ENCODE measurements at places on chromosomes 4 and X. TPM values are rescaled to one million over a fixed set of nuclear protein-coding genes. Genes with fewer than 3 reads are reported as not detected.
A peak's percentile ranks its signal among the peaks of the same experiment; 100 is the strongest.

DNA sequence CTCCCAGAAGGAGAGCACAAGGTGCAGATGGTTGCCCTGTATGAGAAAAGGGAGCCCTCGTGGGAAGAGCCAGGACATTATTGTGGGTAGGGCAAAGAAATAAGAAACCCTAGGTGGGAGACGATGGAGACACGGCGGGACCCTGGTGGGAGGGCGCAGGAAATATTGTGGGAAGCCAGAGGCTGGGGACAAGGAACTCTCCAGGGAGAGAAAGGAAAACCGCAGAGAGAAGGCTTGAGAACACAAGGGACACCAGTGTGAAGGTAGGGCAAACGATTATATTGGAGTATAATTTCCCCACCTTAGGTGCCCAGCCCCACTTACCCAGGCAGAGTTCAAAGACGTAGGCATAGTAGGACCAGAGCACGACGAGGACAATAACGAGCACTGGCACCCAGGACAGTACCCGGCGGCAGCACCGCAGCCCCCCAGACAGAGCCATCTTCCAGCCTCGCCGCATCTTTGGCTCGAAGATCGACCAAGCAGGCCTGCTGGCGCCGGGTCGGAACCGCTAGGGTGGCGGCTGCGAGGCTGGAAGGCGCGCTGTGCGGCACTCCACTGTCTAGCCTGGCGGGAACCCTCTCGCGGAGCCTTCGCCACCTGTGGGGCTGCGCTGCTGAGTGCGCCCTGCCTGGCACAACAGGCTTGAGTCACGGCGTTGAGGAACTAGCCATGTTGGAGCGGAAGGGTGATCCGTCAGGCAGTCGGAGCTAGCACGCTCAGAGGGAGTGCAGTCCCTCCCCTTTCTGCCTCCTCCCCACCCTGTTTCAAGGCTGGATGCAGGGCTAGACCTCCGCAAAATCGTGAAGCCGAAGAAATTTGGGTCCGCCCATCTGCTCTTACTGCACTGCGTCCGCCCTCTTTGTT lies at the start of gene ZDHHC15:
Gene ZDHHC15, minus strand, starts transcription at position 473 of the 867 bp plus-strand sequence. Its CDS starts 13 bp downstream, at position 460.
- peak; percentile 59 for DNase-seq

- DNase-seq: no peak
Measured at GRCh38 chr4:88189881-88190585, 31.6 kb upstream of the ABCG2 start.

DNA sequence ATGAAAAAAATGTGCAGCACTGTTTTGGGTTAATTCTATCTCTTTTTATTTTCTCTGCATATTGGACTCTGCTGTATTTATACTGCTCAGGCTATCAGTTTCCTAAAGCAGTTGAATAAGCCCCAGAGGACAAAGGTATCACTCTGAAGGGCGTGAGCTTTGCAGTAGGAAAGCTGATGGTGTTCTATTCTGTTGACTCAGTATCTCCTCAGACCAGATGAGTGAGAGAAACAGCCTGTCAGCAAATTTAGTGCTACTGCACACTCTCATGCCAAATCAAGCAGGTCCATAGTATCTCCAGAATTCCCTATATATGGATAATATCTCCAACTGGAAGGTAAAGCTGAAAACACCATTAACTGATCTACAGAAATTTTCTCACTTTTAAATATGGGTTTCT lies 132.3 kb upstream of the UGT8 start:
- DNase-seq: no peak

- no peak for DNase-seq
Measured at GRCh38 chrX:132409780-132410556, 78.9 kb downstream of the MBNL3 start.

DNA sequence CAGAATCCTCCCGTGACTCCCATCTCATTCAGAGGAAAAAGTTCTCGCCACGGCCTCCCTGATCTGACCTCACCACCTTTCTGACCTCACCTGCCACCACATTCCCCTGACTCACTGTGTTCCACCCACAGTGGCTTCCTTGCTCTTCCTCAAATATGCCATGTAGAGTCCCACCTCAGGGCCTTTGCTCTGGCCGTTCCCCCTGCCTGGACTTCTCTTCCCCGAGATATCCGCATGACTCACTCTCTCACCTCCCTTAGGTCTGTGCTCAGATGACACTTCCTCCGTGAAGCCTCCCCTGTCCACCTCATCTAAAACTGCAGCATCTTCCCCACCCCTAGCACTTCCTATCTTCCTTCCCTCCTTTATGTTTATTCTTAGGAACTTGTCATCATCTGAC lies 7.2 kb upstream of the TSPYL2 start:
- DNase-seq: no peak

GRCh38 chrX:39726771-39727170 lies 371.0 kb downstream of the BCOR start:
- DNase-seq: no peak

GRCh38 chr4:182582245-182582644 lies 334.9 kb downstream of the DCTD start:
- no peak for DNase-seq

DNA sequence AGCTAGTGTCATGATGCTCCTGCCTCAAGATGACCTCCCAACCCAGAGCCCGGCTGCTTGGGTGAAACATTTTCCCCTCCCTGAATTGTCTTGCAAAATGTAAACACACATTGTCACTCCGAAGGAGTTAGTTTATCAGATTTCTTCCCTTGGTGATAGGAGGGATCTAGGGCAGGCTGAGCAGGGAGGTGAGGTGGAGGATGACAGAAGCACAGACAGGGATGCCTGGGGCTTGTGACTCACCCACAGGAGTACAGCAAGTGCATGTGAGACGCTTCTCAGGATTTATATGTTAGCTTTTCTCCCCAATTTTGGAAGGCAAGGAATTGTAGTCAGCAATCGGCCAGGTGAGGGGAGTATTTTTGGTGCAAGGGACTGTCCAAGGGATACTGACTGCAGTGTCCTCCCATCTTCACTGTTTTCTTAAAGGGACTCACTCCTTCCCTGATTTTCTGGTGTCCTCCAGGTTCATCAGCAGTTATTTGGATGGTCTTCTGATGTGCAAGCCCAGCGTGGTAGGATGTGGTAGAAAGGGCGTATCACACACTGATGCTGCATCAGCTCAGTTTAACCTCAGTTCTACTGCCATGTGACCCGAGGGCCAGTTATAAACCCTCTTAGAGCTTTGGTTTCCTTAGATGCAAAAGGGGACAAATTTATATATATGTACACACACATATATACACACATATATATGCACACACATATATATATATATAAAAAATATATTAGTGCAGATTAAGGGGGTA lies 46.2 kb upstream of the IGFBP7 start:
- no peak for DNase-seq

GRCh38 chrX:11778230-11778629 lies 20.2 kb downstream of the MSL3 start:
- DNase-seq: no peak

- DNase-seq: no peak
Measured at GRCh38 chr4:46508216-46508615, 118.3 kb upstream of the GABRA2 start.

DNA sequence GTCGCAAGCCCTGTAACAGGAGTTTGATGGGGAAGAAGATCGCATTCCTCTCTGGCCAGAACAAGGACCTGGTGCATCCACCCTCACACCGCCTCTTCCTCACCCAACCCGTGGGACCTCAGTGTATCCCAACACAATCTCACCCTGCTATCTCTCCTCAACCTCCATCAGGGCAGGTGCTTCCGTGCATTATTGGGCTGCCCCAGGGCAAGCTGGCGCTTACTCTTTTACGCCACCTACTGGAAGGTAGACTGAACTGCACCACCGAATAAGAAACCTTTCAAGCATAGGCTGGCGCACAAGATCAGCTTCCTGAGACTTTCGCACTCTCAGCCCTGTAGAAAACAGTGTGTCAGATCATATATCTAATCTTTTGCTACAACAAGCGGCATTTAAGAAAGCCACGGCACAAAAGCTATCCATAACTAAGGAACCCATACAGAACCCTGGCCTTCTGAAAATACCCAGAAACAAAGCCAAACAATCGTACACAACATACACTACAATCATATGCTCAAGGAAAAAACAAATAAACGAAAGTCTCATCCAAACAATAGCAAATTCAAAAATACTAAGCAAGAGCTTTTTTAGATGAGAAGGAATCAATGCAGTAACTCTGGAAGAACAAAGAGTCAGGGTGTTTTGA lies 209.3 kb downstream of the UGT8 start:
- no peak for DNase-seq

DNA sequence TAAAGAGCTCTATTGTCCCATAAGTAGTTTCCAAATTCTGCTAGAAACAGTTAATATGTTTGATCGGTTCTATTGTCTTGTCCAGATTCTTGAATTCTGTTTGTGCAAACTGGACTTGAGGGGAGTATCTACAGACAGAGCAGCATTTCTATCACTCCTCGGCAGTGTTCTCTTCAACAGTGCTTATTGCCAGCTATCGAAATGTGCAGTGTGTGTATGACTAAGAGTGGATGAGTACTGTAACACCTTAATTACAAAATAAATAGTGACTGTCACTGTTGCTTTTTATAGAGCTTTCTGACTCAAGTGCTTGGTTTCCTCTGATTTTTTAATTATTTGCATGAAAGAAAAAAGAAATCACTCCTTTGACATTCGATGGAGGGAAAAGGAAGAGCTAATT lies 274.6 kb downstream of the RPA4 start:
- no peak for DNase-seq

GRCh38 chr4:128840711-128841318 lies 31.3 kb downstream of the JADE1 start:
- DNase-seq: no peak

GRCh38 chr4:55931833-55932232 lies 16.9 kb upstream of the CEP135 start:
- no peak for DNase-seq

GRCh38 chr4:3044870-3045819 lies 29.2 kb downstream of the HTT-AS start:
- DNase-seq: no peak

DNA sequence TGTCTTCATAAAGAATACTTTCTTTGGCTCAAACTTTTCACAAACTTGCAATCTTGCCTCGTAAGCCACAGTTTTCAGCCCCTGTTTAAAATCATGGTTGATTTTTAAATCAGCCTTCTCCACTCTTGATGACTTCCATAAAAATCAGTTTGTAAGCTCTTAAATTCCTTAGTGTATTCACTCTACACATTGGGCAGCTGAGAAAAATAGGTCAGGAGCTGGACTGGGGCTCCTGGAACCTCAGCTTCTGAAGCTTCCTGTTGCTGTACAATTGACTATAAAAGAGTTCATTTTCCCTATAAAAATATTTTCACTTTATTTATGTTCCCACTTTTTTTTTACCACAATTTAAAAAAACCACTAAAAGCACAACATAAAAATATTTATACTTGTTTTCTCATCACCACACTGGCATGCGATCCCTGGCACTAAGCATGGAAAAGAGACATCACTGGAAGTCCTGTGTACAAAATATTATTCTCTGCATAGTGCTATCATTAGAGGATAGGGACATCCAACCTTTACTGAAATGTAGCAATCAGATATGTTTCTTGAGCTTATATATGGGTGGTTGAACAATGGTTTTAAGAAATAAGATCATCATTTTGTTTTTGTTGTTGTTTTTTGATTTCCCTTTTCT lies 345.7 kb downstream of the FBXO8 start:
- DNase-seq: no peak

DNA sequence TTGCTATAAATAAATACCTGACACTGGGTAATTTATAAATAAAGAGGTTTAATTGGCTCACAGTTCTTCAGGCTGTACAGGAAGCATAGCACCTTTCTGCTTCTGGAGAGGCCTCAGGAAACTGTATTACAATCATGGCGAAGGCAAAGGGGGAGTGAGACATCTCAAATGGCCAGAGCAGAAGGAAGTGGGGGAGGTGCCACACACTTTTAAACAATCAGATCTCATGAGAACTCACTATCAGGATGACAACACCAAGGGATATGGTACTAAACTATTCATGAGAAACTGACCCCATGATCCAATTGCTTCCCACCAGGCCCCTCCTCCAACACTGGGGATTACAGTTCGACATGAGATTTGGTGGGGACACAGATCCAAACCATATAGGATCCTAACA lies 11.7 kb upstream of the TCEAL9 start:
- no peak for DNase-seq

DNA sequence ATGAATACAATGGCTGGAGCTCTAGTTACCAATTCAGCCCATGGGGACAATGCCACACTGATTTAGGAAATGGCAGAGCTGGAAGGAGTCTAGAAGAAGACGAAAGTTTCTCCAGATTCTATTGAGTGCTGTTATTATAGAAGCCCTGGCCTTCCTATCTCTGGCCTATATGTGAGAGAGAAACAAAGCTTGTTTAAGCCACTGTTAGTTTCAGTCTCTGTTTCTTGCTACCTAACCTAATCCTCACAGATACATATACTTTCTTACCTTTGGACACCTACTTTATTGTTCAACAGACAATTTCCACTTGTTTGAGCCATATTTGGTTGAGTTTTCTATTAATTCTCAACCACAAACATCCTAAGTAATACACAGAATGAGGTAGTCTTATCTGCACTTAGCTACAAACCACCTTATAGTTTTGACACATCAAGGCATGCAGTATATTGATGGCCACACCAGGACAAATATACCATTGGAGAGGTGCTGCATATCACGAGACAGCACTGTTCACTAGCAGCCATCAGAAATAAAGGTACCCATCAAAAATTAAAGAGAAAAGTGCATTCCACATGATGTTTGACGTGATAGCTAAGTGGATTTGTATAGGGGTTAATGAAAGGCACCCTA lies 190.2 kb downstream of the SMIM20 start:
- DNase-seq: no peak

- no peak for DNase-seq
Measured at GRCh38 chr4:71229477-71230270, 109.1 kb upstream of the SLC4A4 start.

DNA sequence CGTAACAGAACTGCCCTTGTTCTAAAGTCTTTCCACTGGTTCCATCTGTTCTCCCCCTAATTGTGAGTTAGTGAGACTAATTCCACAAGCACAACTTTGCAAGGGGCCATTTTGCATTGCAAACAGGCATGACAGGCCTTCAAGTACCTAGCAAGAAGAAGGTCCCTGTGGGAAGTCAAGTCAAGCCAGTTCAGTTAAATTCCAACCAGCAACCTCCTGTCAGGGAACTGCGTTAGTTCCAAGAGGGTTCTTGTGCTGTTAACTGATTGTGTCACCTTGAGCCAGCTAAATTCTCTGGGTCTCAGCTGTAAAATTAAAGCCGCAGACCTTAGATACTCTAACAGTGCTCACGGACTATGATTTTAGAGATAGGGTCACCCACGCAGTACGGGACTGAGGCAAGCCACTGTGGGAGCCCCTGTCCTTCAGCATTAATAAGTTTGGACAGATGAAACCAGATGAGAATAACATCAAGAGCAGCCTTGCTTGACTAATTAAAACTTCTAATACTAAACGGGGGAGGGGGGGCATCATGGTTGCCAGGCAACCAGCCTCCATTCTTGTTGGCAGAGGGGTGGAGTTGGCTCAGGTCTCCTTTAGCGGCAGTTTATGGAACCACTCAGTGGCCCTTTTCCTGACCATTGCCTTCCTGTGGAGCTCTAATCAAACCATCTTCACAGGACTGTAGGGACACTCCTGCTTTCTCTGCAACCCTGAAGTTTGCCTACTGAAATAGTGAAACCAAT lies 24.1 kb upstream of the TMEM150C start:
- no peak for DNase-seq

- DNase-seq: no peak
Measured at GRCh38 chrX:40169193-40170101, 71.7 kb upstream of the BCOR start.

Gene GK2
- total RNA-seq: not detected

Gene AWAT2
- total RNA-seq: not detected

Gene ARSJ
- 7.0 TPM for total RNA-seq

Gene PSAPL1
- not detected for total RNA-seq

Gene ELF4
- total RNA-seq: 2.4 TPM

Gene CENPVL1
- not detected for total RNA-seq

Gene CCSER1
- total RNA-seq: 47.9 TPM

Gene SSX2
- not detected for total RNA-seq

Gene PALLD
- 28.8 TPM for total RNA-seq

Gene PDZD4
- total RNA-seq: 370 TPM
